ENCODE measurements at places on chromosomes 13 and 19. TPM values are rescaled to one million over a fixed set of nuclear protein-coding genes. Genes with fewer than 3 reads are reported as not detected.

Gene ZNF296
- total RNA-seq: not detected

Gene AP2S1
- total RNA-seq: 347 TPM

Gene TMEM38A
- 0.35 TPM for total RNA-seq

Gene FUT1
- under 0.01 TPM for total RNA-seq

Gene KRTDAP
- total RNA-seq: not detected

Gene ZNF442
- 0.86 TPM for total RNA-seq

Gene FPR3
- total RNA-seq: not detected

Gene RDH8
- not detected for total RNA-seq

Gene CABP5
- not detected for total RNA-seq

Gene CD37
- not detected for total RNA-seq

Gene PRX
- total RNA-seq: 2.5 TPM

Gene ACP7
- total RNA-seq: not detected

Gene S1PR4
- total RNA-seq: not detected

Gene SPACA4
- not detected for total RNA-seq

Gene TRPM4
- 18.5 TPM for total RNA-seq

Gene MTUS2
- total RNA-seq: not detected

Gene IGFL3
- total RNA-seq: 5.0 TPM

Gene ATP7B
- total RNA-seq: 2.3 TPM

Gene TSSK6
- 0.35 TPM for total RNA-seq

Gene AZU1
- total RNA-seq: not detected

Gene LRP3
- 21.4 TPM for total RNA-seq

Gene SPRED3
- 1.7 TPM for total RNA-seq

Gene ZNF552
- 1.6 TPM for total RNA-seq

Gene WDR87
- not detected for total RNA-seq

Gene HPN
- not detected for total RNA-seq

Gene MISP3
- 0.35 TPM for total RNA-seq

Gene KLF5
- total RNA-seq: 3.7 TPM

Gene DPP9
- total RNA-seq: 172 TPM

Gene NTN5
- total RNA-seq: not detected

Gene DCUN1D2
- total RNA-seq: 6.9 TPM

Gene NAT14
- 39.8 TPM for total RNA-seq

Gene ZNF541
- not detected for total RNA-seq

Gene GRK1
- total RNA-seq: not detected

Gene ZFP28
- total RNA-seq: 8.0 TPM

Gene EDNRB
- not detected for total RNA-seq

Gene CPB2
- not detected for total RNA-seq

Gene JAK3
- total RNA-seq: 6.2 TPM

Gene TLE6
- 3.7 TPM for total RNA-seq

Gene KLK14
- total RNA-seq: not detected

Gene SKA3
- 15.8 TPM for total RNA-seq

Gene URAD
- total RNA-seq: not detected

Data from myometrial cell (primary cell).